ENCODE measurements at places on chromosomes 13 and 19.

GRCh38 chr13:56755181-56755935 is 385.4 kb upstream of the PRR20A start:
- no peak for DNase-seq

- DNase-seq: no peak
Observed at GRCh38 chr19:7534531-7535046, 928 bp upstream of the PNPLA6 start.

DNA sequence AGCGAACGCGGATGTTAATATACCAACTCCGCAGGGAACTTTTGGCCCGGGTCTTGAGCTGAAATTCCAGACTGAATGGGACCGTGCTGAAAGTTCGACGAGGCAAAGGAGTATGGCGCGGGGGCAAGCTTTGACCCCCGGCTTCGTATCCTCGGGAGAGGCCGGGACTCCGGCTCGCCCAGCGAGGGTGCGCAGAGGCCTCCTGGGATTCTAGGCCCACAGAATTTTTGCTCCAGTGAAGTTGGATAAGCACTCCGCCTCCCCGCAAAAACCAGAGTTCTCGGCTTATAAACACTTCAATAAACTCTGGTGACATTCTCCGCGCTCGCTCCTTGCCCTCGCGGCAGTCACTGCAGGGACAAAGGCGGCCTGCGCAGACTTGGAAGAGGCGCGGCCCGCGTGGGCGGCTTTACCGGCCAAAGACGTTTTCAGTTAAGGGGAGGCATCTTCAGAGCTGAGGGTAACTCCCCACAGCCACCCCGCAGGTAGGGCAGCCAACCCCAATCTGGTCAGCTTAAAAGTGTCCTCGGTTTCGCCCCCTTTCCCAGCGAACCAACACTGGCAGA is 112.6 kb downstream of the KCNRG start:
- DNase-seq: peak; percentile 42

- peak; percentile 74 for DNase-seq
Observed at GRCh38 chr13:51222037-51222685, at the start of gene FAM124A. FAM124A (plus strand) TSS chr13:51222398; CDS start chr13:51222502, 104 bp downstream.

GRCh38 chr19:50224986-50225747 is 21.7 kb downstream of the MYH14 start:
- DNase-seq: no peak

GRCh38 chr19:5993648-5994358 is 15.9 kb upstream of the RANBP3 start:
- no peak for DNase-seq

GRCh38 chr13:75468098-75468497 is 13.9 kb downstream of the TBC1D4 start:
- no peak for DNase-seq

GRCh38 chr19:3366753-3367627 is 607 bp downstream of the NFIC start:
- DNase-seq: peak; percentile 54

- DNase-seq: no peak
Observed at GRCh38 chr19:1270213-1270853, 1.2 kb downstream of the CIRBP start.

GRCh38 chr19:2477141-2477710 is 1.3 kb downstream of the GADD45B start:
- no peak for DNase-seq

DNA sequence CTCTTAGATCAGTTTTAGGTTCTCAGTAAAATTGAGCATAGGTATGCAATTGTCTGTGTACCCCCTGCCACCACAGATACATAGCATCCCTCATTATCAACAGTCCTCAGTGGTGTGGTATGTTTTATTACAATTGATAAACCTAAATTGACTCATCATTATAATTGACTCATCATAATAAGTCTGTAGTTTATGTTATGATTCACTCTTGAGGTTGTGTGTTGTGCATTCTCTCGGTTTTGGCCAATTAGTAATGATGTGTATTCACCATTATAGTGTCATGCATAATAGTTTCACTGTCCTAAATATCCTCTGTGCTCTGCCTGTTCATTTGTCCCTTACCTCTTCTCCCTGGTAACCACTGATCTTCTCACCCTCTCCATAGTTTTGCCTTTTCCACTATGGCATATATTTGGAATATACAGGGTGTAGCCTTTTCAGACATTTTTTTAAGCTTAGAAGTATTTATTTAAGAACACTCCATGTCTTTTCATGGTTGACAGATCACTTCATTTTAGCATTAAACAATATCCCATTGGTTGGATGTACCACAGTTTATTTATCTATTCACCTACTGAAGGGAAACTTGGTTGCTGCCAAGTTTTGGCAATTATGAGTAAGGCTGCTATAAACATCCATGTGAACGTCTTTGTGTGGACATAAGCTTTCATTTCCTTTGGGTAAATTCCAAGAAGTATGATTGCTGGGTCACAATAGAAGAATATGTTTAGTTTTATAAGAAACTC is 1620.6 kb upstream of the MIR17HG start:
- no peak for DNase-seq

- DNase-seq: peak; percentile 82
Observed at GRCh38 chr19:17873786-17874757, 2.3 kb downstream of the SLC5A5 start.

GRCh38 chr19:55536366-55536765 is 567 bp downstream of the SBK2 start:
- no peak for DNase-seq

- DNase-seq: no peak
Observed at GRCh38 chr13:94712812-94713560, 641 bp upstream of the SOX21 start.

GRCh38 chr19:4015705-4016402 is 8.3 kb downstream of the PIAS4 start:
- no peak for DNase-seq
